ENCODE measurements at places on chromosomes 16 and 17.

DNA sequence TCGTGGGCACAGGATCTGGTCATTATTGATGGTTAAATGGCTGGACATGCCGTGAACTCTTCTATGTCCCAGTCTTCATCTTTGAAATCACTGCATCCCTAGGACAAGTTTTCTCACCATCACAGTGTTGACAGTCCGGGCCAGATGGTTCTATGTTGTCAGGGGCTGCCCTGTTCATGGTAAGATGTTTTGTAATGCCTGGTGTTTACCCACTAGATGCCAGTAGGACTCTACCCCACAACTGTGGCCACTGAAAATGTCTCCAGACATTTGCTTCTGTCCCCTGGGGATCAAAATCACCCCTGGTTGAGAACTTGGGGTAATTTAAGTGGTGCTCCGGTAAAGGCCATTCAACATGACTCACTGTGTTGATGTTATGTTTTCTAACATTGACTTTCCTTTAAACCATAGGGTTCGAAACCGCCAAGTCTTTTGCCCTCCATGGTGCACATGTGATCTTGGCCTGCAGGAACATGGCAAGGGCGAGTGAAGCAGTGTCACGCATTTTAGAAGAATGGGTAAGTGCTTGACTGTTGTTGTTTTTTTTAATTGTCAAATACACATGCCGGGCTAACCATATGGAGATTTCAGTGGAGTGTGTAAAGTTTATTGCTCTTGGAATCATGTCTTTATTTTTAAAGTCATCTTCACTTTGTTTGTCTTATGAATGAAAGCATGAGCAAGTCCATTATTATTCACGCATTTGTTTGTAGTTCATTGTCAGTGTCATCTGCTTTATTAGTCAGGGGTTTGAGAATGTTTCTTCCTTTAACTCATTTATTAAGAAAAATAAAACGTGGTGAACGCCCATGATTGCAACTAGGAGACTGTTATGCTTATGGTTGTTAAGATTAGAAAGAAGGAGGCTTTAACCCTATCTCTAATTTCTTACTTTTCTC, 64.6 kb downstream of the WWOX start:
- DNase-seq = no peak

DNA sequence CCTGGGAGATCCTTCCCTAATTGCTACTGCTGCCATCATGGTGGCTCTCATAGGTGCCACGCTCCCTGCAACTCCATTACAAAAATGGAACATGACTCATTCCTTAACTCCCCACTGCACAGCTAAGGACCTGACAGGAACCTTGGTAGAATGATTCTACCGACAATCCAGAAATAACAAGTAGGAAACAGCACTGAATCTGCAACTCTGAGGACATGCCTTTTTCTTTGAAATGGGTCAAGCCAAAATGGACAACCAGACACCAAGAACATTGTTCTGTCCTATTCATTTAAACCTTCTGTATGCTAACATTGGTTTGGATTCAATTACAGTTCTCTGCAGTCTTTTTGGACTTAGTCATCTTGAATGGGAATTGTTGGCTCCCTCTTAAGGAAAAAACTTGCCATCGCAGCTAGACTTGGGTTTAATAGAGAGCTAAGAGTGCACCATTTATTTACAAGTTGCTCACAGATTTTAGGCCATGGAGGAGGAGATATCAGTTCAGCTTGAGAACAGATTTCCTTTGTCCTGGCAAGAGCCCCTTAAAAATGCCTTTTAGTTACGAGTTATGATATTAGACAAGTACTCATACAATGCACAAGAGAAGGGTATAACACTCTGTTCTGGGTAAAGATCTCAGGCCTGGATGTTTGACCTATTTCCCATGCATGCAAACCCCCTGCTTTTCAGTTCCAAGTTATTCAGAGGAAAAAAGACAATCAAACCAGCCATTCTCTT, 20.9 kb upstream of the NSRP1 start:
- DNase-seq = no peak

GRCh38 chr17:795276-795675, 13.1 kb downstream of the MRM3 start:
- no peak for DNase-seq

DNA sequence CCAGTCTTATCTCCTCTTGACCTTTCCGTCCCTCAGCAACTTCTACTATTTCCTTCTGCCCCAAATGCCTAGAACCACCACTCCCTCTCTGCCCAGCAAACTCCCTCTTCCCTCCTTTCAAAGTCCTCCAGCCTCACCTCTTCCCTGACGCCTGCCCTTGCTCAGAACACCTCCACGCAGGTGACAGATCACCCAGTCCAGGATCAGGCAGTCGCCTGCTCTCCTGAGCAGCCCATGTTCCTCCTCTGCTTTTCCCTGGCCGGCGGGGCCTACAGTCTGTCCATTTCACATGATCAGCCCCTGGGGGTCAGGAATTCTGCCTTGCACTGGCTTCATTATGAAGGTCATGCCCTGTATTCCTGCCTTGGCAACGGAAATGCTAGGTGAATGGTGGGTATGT, 422 bp downstream of the CD300LF start:
- no peak for DNase-seq

DNA sequence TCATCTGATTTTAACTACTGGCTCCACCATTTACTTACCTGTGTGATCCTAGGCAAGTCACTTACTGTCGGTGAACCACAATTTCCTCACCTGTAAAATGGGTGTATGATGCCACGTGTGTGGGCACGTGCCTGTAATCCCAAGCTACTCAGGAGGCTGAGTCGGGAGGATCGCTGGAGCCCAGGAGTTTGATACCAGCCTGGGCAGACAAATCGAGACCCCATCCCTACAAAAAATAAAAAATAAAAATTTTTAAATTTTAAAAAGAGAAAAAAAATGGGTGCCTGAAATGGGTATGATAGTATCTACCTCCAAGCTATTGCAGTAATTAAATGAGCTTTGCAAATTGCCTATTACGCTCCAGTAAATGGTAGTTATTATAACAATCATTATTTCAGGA, 225.3 kb downstream of the CCDC182 start:
- DNase-seq = no peak

- DNase-seq = no peak
Observed at GRCh38 chr17:7854078-7854777, 638 bp upstream of the TMEM88 start.

- no peak for DNase-seq
Observed at GRCh38 chr16:69187446-69188235, 677 bp downstream of the SNTB2 start.

- no peak for DNase-seq
Observed at GRCh38 chr17:2047590-2047989, 5.8 kb downstream of the OVCA2 start.

DNA sequence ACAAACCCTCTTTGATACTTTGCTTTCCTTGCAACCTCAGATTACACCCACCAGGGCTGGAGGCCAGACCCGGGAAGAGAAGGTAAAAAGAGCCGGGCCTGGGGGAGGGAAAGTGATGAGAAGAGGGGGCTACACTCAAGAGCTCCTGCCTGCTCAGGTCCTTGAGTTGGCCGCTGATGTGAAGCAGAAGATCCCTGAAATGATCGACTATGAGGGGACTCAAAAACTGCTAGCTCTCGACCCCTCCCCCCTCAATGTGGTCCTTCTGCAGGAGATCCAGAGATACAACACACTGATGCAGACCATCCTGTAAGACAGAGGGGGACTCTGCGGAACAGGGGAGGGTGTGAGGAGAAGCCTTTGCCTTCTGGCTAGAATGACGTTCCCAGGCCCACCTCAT, 2.8 kb upstream of the KDM6B start:
- no peak for DNase-seq

DNA sequence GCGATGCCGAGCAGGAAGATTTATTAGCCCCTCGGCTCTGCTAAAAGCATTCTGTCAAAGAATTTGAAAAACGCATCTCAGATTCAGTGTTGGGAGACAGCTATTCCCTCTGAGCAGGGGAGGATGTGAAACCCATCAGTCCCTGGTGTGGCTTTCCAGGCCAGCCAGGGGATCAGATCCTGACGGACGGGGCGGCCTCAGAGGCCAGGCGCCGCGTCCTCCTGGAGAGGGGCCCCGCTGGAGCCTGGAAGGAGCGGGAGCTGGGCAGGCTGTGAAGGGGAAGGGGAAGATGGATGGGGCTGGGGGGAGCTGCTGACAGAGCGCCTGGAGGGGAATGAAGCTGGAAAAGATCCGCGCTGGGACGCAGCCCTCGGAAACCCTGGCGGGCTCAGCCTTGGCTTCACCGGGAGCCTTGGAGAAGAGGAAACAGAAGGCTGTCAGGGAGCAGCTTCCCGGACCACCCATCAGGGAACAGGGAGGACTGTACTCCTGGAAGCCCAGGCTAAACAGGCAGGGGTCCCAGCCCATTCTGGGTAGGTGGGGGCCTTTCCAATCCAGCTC, 358.0 kb downstream of the C16orf95 start:
- DNase-seq = no peak

GRCh38 chr17:29396066-29396465, 5.9 kb downstream of the TAOK1 start:
- DNase-seq = no peak

GRCh38 chr16:85234310-85235204, 122.3 kb upstream of the CIBAR2 start:
- DNase-seq = no peak

DNA sequence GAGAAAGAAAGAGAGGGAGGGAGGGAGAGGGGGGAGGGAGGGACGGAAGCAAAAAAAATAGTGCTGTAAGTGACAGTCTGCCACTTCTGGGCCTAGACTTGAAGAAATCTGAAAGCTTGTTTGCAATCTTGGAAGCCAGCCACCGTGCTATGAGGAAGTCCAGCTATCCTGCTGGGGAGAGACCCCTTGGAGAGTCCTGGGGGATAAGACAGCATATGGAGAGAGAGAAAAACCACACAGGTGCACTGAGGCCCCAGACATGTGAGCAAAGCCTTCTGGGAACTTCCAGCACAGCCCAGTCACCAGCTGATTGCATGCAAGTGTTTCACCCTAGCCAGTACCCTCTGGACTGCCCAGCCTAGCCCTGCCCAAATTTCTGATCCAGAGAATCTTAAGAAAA, 12.6 kb upstream of the ALOX12B start:
- DNase-seq = no peak

GRCh38 chr17:2335726-2336214, 487 bp downstream of the TSR1 start:
- no peak for DNase-seq

- no peak for DNase-seq
Observed at GRCh38 chr16:54048586-54049495, 237.7 kb downstream of the IRX3 start.

GRCh38 chr16:25951999-25952398, 260.2 kb downstream of the HS3ST4 start:
- DNase-seq = no peak

DNA sequence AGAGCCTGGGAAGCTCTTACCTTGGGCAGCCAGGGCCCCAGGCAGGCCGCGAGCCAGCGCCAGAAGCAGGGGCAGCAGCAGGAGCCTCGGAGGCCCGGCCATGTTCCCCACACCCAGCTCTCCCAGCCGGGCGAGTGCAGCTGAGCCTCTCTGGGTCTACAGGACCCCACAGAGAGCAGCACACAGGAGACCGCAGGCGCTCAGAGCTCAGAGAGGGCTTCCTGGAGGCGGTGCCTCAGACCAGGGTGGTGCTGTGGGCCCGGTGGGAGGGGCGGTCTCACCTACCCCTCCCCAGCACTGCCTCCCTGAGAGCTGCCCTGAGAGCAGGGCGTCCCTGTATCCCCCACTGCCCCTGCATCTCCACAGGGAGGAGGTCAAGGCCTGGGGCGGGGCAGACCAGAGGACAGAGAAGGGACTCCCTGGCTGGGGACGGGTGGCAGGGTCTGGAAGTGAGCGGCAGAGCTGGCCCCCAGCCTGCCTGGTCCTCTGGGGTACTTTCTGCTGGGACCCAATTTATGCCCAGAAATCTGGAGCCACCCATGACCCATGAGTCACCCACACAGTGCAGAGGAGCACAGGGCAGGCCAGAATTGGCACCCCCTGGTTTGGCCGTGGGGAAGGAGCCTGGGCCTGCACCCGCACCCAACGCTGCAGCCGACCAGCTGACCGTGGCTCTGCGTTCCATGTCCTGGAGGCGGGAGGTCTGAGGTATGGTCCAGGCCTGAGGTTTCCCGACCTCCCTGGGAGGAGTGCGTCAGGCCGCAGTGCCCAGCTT, at the start of gene CD7:
Gene CD7, minus strand, starts transcription at position 215 of the 775 bp plus-strand sequence. Its CDS starts 113 bp downstream, at position 102.
- DNase-seq = no peak

DNA sequence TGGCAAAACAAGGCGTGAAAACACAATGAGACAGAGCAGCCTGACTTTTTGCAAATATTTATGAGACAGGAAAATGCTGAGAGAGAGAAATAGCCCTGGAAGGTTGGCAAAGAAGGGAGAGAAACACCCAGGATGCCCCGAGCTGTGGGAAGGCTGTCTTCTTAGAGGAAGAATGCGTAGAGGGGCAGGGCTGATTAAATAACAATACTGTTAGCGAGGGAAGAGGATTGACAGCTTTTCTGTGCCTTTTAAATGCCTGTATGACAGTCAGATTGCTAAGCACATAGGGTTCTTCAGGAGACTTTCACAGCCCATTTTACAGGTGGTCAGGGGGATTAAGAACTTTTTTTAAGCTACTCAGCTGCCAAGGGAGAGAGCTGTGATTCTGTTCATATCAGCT, 219.2 kb downstream of the SHISA9 start:
- DNase-seq = no peak

DNA sequence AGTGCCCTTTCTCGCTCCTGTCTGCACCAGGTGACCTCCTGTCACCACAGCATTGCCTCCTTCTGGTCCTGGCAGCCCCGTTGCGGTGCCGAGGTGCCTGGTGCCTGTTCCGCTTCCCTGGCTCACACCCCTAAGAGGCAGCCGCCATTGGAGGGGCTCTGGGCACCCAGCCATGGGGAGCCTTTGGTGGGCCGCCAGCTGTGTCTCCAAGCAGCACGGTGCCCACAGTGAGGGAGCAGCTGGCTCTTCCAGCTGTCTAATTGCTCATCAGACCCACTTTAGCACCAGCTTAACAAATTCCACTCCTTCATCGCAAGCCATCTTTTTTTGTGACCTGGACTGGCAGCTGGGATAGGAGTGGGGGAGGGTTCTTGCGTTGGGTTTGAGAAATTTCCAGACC, 276.1 kb downstream of the SNX29 start:
- peak; percentile 43 for DNase-seq

DNA sequence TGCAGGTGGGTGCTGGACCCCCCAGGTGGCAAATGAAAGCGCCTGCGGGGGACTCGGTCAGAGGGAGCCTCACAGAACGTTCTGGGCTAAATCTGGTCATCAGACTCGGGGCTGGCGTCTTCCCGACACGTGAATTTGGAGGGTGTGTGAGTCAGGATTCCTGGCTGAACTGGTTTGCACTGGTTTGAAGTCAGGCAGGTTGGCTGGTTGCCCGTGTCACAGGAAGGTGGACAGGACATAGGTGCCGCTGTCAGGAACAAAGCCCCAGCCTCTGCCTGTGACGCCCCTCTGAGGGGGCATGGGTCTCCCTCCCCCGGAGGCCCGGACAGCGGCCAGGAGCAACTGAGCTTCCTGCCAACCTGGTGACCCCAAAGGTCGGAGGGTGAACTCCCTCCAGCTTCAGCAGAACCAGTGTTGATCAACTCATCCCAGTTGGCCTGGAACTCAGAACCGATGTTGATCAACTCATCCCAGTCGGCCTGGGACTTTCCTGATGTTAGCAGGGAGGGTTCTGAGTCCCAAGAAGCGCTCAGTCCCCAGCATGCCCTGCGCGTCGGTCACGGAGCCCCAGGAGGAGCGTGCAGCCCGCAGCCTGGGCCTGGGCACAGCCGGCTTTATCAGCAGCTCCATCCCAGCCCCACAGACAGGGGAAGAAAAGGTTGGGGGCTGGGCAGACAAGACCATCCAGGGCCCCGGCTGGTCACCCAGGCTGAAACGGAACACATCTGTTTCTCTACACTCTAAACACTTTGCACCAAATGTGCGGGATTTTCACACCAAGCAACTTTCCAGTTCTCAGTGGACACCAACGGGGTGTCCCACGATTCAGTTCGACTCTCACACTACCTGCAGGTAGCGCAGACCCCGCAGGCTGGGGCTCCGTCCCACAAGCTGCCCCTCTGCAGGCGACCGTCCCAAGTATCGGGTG, 14.4 kb upstream of the METRNL start:
- no peak for DNase-seq

Measured in NCI-H2029 treated with DMSO at 0.1 percent for 48 hours (cell line).